SJSA1 (cell line): ENCODE measurements at places on chromosomes 7 and 10. TPM values are rescaled to one million over a fixed set of nuclear protein-coding genes. Genes with fewer than 3 reads are reported as not detected.

DNA sequence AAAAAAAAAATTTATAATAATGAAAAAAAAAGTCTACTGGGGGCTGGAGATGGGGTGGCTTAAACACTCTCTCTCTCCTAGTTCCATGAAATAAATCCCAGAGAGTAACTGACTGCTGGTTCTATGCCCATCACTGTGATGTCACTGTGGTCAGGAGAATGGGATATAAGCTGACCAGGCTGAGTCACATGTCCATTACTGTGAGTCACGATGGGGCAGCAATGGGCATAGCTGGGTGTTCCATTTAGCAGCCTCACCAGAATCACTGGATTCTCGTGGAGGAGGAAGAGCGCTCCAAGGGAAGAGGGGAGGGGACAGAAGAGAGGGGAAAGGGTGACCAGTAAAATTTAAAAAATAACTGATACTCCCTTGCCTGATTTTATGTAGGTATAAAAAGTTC, 37.1 kb downstream of the MASTL start:
- H3K27me3 ChIP-seq = no peaks in the 10 kb centered on the region
- peaks cover 6% of the 10 kb centered on the region; the same call in 1 of the 2 replicates for H3K36me3 ChIP-seq
- H3K4me1 ChIP-seq = peaks cover 18% of the 10 kb centered on the region
- peak overlapping the region; percentile 65 for H3K27ac ChIP-seq
- H3K4me3 ChIP-seq = no peak overlapping the region

Gene SLC12A9
- total RNA-seq = 15.2 and 17.8 TPM in 2 replicates

- no peak overlapping the region for H3K4me3 ChIP-seq
- H3K27ac ChIP-seq = no peak overlapping the region
- no peak for DNase-seq
- no peaks in the 10 kb centered on the region for H3K36me3 ChIP-seq
- no peaks in the 10 kb centered on the region for H3K4me1 ChIP-seq
Measured at GRCh38 chr7:84876061-84876821, 310.6 kb downstream of the SEMA3D start.

DNA sequence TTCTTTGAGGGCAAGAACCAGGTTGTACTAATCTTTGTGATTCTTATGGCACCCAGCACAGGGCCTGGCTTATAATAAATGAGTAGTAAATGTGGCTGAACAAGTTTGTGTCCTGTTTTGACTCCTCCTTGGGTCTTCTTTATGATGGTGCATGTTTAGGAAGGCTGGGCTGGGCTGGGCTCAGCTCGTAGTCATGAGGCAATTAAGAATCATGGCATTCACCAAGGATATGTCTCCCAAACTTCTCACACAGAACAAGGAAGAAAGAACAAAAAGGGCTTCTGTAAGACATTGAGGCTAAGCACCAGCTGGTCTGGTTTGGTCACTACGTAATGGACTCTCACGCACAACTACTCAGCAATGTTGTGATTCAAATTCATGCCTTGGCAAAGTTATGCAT, 30.5 kb upstream of the YAE1 start:
- H3K27ac ChIP-seq = no peak overlapping the region
- H3K4me1 ChIP-seq = no peaks in the 10 kb centered on the region
- no peak for DNase-seq
- H3K36me3 ChIP-seq = no peaks in the 10 kb centered on the region
- H3K27me3 ChIP-seq = no peaks in the 10 kb centered on the region
- H3K4me3 ChIP-seq = no peak overlapping the region

GRCh38 chr7:42264702-42265101, 27.7 kb upstream of the GLI3 start:
- no peaks in the 10 kb centered on the region for H3K36me3 ChIP-seq
- no peak overlapping the region for H3K4me3 ChIP-seq
- no peak overlapping the region for H3K27ac ChIP-seq
- H3K4me1 ChIP-seq = no peaks in the 10 kb centered on the region
- no peaks in the 10 kb centered on the region for H3K27me3 ChIP-seq
- DNase-seq = no peak

GRCh38 chr7:129334473-129334872, 99.8 kb upstream of the STRIP2 start:
- DNase-seq = no peak
- no peak overlapping the region for H3K27ac ChIP-seq
- no peaks in the 10 kb centered on the region for H3K27me3 ChIP-seq
- H3K4me3 ChIP-seq = no peak overlapping the region

Gene PAPSS2
- 53.9 and 76.3 TPM in 2 replicates for total RNA-seq

- no peak overlapping the region for H3K4me3 ChIP-seq
- no peak overlapping the region for H3K27ac ChIP-seq
- DNase-seq = no peak
Measured at GRCh38 chr7:122082670-122083069, 61.4 kb downstream of the AASS start.

DNA sequence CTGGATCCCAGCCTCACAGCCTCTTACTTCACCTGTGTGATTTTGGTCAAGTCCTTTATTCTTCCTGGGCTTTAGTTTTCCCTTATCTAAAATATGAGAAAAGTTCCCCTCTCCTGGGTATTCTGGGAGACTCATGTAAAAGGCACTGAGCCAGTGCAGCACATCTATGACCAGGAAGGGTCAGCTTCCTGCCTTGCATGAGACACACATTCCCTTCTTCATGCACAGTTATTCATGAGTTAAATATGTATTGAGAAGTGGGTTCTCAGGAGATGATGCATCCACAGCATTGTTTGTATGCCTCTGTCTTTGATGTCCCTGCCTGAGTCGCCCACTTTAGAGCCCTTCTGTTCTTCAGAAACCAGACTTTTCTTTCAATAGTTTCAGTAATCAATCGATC, 33.3 kb downstream of the EGFR start:
- peak; percentile 40 for DNase-seq
- H3K36me3 ChIP-seq = no peaks in the 10 kb centered on the region
- H3K4me3 ChIP-seq = no peak overlapping the region
- H3K4me1 ChIP-seq = peaks cover 38% of the 10 kb centered on the region
- H3K27ac ChIP-seq = peak overlapping the region; percentile 72

DNA sequence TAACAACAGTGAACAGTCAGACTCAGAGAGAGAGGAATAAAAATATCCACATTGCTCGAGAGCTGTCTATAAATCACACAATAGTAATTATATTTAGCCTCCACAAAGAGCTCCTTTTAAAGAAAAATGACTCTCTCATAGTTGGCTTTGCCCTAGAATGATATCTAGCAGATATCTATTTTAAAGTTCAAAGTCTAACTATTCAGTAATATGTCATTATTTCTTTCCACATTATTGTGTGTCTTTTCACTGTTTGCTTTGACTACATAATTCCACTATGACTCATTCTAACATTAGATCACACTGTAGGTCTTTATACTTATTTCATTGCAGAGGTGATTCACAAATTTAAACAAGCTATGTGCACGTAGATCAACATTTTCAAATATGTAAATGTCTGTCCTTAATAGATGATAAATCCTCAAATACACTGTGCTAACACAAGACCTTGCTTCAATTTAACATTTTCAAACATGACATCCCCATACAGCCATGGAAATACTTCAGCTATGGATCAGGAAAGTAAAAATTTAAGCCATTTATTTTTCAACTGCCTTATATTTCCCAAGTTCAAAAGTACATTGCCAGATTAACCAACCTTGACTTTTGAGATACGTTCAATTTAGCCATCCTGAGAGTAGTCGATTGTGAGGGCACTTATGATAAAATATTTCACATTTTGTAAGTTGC, 99.9 kb upstream of the AKR1E2 start:
- DNase-seq = peak; percentile 77
- peak overlapping the region; percentile 83 for H3K27ac ChIP-seq
- H3K36me3 ChIP-seq = no peaks in the 10 kb centered on the region

DNA sequence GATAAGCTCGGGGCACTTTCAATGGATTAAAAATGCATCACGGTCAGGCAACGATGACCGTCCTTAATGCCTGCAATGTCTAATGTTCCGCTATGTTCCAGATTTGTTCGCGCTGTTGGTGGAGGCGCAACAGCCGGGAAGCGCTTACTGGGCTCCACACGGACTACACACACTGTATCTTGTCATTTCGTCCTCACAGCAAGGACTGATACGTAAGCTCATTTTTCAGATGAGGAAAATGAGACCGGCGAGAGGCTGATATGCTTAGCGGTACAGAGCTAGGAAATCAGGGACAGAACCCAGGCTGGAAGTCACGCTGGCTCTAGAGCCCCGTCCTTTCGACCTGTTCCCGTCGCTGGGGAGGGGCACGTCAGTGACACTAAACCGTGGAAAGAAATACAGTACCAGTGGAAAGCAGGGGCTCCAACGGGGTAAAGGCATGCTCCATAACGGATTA, 670 bp downstream of the TPK1 start:
- no peaks in the 10 kb centered on the region for H3K27me3 ChIP-seq
- H3K36me3 ChIP-seq = no peaks in the 10 kb centered on the region
- H3K27ac ChIP-seq = peak overlapping the region; percentile 73
- H3K4me3 ChIP-seq = peak overlapping the region; percentile 71
- DNase-seq = no peak

- H3K36me3 ChIP-seq = peaks cover 75% of the 10 kb centered on the region
- H3K27me3 ChIP-seq = no peaks in the 10 kb centered on the region
- DNase-seq = no peak
- H3K4me3 ChIP-seq = no peak overlapping the region
- no peaks in the 10 kb centered on the region for H3K4me1 ChIP-seq
Measured at GRCh38 chr10:871951-872403, 59.5 kb downstream of the LARP4B start.

DNA sequence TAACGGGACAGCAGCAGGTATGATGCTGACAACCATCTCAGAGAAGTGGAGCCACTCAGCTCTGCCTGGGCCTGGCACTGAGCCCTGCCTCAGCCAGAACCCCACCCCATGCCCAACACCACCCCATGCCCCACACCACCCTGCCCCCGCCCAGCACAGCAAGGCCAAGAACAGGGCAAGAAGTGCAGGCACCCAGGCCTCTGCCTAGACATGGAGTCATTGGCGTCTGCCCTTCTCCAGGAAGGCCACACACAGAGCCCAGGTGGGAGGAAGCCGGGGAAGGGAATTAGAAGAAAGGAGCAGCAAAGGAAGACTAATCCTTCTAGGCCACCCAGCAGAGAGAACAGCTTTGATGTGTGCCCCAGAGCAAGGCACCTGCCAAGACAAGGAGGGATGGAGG, 18.9 kb downstream of the CAMK2G start:
- H3K4me1 ChIP-seq = peaks cover 13% of the 10 kb centered on the region
- H3K36me3 ChIP-seq = peaks cover 39% of the 10 kb centered on the region
- no peak overlapping the region for H3K27ac ChIP-seq
- no peak overlapping the region for H3K4me3 ChIP-seq

Gene HERC4
- total RNA-seq = 26.3 and 42.0 TPM in 2 replicates

Gene SPAM1
- not detected in 2 replicates for total RNA-seq

GRCh38 chr10:43665054-43665453, 16.4 kb upstream of the ZNF32 start:
- no peak overlapping the region for H3K4me3 ChIP-seq
- H3K4me1 ChIP-seq = no peaks in the 10 kb centered on the region
- H3K27me3 ChIP-seq = peaks cover 6% of the 10 kb centered on the region
- H3K27ac ChIP-seq = no peak overlapping the region

Gene CEP55
- 149 and 198 TPM in 2 replicates for total RNA-seq

Gene CASD1
- total RNA-seq = 14.3 and 25.7 TPM in 2 replicates

Gene TACC2
- total RNA-seq = 4.9 and 11.2 TPM in 2 replicates

Gene GALNT17
- total RNA-seq = not detected in 2 replicates

DNA sequence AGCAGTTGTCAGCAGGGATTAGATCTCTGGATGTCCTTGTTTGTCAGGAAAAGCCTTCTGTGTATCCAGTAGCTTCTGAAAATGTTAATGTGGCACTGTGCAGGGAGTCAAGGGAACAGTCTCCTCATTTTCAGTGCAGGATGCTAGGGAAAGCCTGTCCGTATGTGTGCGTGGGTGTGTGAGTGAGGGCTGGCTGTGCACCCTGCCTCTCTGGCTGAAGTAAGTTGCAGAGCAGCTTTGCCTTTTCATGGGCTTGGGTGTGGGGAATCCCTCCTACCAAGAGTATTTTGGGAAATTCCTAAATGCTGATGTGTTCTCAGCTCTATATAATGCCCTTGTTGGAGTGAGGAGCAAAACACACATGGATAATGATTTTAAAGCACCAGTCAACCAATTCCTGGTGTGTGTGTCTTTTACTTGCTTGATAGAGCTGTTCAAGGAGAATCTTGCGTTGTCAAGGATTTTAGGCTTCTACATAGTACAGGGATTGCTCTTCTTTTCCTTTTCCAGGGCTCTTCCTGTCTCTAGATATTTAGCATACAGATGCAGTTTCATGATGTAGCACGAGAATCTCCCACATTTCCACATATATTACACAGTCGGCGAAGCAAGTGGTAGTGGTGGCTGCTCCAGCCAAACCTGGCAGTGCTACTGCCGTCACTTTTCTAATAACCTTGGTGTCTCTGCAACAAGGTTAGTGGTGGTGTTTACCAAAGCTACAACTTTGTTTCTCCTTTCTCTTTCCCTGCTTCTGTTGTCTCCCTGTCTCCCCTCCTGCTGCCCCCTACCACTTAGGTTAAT, 92.8 kb downstream of the MCU start:
- DNase-seq = peak; percentile 72
- H3K27ac ChIP-seq = no peak overlapping the region
- peaks cover 44% of the 10 kb centered on the region for H3K4me1 ChIP-seq
- no peaks in the 10 kb centered on the region for H3K36me3 ChIP-seq
- H3K4me3 ChIP-seq = no peak overlapping the region

Gene FERD3L
- not detected in 2 replicates for total RNA-seq

GRCh38 chr7:24972166-24972477, 7.9 kb downstream of the OSBPL3 start:
- no peak for DNase-seq
- peaks cover 23% of the 10 kb centered on the region for H3K4me1 ChIP-seq
- H3K27me3 ChIP-seq = no peaks in the 10 kb centered on the region
- H3K27ac ChIP-seq = no peak overlapping the region

GRCh38 chr7:154330318-154330717, 278.1 kb downstream of the DPP6 start:
- DNase-seq = no peak
- H3K27me3 ChIP-seq = no peaks in the 10 kb centered on the region
- H3K4me1 ChIP-seq = no peaks in the 10 kb centered on the region
- no peaks in the 10 kb centered on the region for H3K36me3 ChIP-seq
- no peak overlapping the region for H3K4me3 ChIP-seq

Gene OPALIN
- not detected in 2 replicates for total RNA-seq

- peaks cover 67% of the 10 kb centered on the region for H3K4me1 ChIP-seq
- H3K4me3 ChIP-seq = no peak overlapping the region
Measured at GRCh38 chr10:24894728-24895127, 57.7 kb downstream of the PRTFDC1 start.

DNA sequence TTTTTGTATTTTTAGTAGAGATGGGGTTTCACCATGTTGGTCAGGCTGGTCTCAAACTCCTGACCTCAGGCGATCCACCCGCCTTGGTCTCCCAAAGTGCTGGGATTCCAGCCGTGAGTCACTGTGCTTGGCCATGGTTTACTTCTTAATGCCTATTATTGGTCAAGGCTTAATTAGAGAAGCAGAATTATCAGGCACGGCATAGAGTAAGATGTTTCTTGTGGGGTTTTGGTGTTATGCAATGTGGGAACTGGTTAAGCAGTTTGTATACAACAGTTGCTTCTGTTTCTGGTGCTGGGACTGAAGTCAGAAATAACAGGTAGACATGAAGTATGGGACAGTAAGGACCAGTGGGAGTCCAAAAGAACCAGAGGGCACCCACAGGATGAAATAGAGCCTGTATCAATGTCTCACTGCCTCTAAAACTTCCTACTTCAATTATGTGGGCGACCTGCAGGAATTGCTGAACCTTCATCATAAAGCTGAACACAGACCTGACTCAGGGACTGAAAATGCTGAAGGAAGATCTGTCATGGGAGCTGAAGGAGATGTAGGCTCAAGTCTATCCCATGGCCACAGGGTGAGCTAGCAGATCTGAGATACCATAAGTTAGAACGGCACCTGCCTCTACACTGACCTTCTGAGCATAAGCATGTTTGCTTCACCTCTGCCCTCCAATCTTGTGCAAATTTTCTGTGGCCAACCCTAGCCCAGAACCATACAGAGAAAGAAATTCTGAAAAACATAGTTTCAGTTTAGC, 38.3 kb upstream of the VCL start:
- no peaks in the 10 kb centered on the region for H3K27me3 ChIP-seq
- H3K36me3 ChIP-seq = no peaks in the 10 kb centered on the region
- H3K4me3 ChIP-seq = no peak overlapping the region
- DNase-seq = no peak
